ENCODE measurements at places on chromosomes 1 and 21. TPM values are rescaled to one million over a fixed set of nuclear protein-coding genes. Genes with fewer than 3 reads are reported as not detected.

DNA sequence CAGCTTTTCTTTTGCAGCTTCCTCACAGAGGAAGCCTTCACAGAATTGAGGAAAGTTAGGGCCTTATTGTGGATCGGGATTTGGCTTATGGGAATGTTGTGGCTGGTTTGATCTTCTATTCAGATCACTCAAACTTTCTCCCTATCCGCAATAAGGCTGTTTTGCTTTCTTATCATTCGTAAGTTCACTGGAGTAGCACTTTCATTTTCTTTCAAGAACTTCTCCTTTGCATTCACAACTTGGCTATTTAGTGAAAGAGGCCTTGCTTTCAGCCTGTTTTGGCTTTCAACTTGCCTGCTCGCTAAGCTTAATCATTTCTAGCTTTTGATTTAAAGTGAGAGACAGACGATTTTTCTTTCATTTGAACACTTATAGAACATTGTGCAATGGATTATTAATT is 181.9 kb upstream of the B3GALT2 start:
- peaks cover 9% of the 10 kb centered on the region for H3K4me1 ChIP-seq
- H3K4me3 ChIP-seq: peak overlapping the region; percentile 73
- H3K27me3 ChIP-seq: no peaks in the 10 kb centered on the region
- DNase-seq: no peak
- peak overlapping the region; percentile 60 for H3K27ac ChIP-seq

DNA sequence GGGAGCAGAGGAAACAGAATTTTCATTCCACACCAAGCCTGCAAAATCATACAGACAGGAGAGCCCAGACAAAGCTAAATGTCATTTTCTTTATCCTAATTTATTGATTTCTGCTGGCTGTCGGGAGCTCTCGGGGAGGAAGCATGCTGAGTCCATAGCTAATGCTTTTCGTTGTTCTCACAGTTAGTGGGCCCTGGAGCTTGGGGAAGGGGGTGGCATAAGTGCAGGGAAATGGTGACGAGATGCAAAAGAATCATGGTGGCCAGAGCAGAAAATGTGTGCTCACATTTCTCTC is 202.4 kb downstream of the TOMM20 start:
- peak overlapping the region; percentile 78 for H3K4me3 ChIP-seq
- peaks cover 30% of the 10 kb centered on the region for H3K4me1 ChIP-seq
- no peak for DNase-seq
- peak overlapping the region; percentile 78 for H3K27ac ChIP-seq
- H3K36me3 ChIP-seq: no peaks in the 10 kb centered on the region

DNA sequence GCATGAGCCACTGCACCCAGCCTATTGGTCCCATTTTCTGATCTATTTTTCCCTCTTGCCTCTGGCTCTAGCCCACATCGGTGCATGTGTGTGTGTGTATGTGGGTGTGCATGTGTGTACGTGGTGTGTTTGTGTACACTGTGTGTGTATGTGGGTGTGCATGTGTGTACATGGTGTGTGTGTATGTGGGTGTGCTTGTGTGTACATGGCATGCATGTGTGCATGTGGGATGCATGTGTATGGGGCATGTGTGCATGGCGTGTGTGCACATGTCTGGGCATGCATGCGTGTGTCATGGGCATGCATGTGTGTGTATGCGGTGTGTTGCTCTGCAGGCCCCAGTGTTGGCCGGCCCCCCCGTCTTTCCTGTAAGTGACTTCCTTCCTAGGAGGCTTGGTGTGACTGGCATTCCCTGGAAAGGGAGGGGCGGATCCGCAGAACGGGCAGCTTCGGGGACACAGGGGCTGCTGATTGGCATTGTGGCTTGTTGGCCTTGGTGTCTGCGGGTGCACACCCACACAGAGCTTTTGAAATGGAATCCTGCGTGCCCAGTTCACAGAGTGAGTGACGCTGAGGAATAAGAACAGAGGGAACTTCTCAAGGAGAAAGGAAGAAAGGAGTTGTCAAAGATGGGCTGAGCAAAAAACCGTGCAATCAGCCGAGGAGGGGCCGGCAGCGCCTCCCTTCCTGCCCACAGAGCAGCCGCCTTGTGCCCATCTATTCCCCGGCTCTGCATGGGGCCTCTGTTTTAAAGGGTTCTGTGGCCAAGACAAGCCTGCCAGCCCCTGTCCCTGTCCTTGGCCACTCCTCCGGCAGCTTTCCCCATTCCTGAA is 8.0 kb downstream of the PDXK start:
- H3K27me3 ChIP-seq: no peaks in the 10 kb centered on the region
- peak overlapping the region; percentile 46 for H3K4me3 ChIP-seq
- peak overlapping the region; percentile 24 for H3K27ac ChIP-seq
- DNase-seq: no peak

GRCh38 chr21:37338671-37339551 is 27.7 kb upstream of the DYRK1A start:
- H3K4me3 ChIP-seq: no peak overlapping the region
- DNase-seq: no peak
- H3K27ac ChIP-seq: no peak overlapping the region

DNA sequence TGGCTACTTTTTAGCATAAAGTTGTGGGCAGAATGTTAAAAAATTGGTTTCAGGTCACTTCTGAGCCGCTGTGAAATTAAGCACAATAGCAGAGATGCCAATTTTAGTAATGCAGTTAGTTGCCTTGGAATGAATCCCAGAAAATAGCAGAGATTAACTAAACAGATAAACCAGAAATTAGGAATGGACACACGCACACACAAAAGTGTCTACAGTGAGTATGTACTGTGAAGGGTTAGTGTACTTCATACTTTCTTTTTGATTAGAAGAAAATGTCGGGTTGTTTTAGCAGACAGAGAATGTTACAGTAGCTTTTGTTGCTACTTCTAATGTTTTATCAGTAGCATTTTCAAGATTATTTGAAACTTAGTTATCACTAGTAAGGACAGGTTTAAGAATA is 106.7 kb downstream of the LEPR start:
- no peak overlapping the region for H3K4me3 ChIP-seq
- no peak for DNase-seq
- H3K4me1 ChIP-seq: no peaks in the 10 kb centered on the region
- H3K27ac ChIP-seq: no peak overlapping the region

DNA sequence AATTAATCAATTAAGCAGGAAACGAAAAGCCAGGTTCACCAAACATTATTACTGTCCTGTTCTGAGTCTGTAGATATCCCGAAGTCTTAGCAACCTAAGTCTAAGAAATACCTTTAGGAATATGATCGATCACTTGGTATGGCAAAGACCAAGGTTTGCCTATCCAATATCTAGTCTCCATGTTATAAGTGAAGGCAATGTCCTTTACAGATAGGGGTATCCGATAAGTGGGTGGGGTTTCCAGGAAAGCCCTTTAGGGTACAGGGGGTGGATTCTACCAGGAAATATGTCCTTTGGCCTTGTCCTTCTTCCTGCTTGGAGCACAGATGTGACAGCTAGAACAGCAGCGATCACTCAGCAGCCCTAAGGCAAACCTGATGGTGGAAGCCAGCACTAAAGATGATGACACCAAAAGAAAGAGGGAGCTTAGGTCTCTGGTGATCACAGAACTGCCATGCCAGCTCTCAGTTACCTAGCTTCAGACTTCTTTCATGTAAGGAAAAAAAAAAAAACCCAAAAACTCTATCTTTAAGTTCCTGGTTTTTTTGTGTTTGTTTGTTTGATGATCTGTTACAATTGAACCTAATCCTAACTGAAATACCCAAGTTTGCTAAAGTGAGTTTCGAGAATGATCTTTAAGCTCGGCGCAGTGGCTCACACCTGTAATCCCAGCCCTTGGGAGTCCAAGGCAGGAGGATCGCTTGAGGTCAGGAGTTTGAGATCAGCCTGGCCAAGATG is 40.8 kb downstream of the DSTYK start:
- no peaks in the 10 kb centered on the region for H3K27me3 ChIP-seq
- H3K4me1 ChIP-seq: no peaks in the 10 kb centered on the region
- DNase-seq: no peak
- no peak overlapping the region for H3K4me3 ChIP-seq

DNA sequence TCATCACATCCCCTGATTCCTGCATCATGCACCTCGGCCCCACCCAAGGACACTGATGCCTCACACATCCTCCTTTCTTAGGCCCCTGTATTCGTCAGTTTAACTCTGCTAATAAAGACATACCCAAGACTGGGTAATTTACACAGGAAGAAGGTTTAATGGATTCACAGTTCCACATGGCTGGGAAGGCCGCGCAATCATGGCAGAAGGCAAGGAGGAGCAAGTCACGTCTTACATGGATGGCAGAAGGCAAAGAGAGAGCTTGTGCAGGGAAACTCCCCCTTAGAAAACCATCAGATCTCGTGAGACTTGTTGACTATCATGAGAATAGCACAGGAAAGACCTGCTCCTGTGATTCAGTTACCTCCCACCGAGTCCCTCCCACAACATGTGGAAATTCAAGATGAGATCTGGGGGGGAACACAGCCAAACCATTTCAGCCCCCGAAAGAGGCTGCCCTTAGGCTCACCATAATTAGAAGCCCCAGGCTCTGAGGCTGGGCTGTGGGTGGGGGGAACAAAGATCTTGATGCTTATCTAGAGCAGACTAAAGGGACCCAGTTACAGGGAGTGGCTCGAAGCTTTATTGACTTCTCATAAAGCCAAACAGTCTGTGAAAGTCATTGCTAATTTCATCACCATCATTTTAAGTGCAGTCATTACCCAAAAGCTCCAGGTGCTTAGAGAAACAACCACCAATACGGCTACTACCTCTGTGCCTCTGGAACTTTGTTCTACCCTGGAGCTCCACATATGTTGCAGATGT is 181.5 kb downstream of the MATN1 start:
- H3K36me3 ChIP-seq: no peaks in the 10 kb centered on the region
- no peak overlapping the region for H3K27ac ChIP-seq
- no peak for DNase-seq
- peaks cover 7% of the 10 kb centered on the region for H3K27me3 ChIP-seq
- H3K4me1 ChIP-seq: no peaks in the 10 kb centered on the region
- H3K4me3 ChIP-seq: no peak overlapping the region

GRCh38 chr1:64960731-64961130 is 5.6 kb downstream of the JAK1 start:
- H3K27me3 ChIP-seq: no peaks in the 10 kb centered on the region
- peak overlapping the region; percentile 88 for H3K27ac ChIP-seq
- peaks cover 7% of the 10 kb centered on the region for H3K36me3 ChIP-seq
- H3K4me1 ChIP-seq: peaks cover 78% of the 10 kb centered on the region
- DNase-seq: no peak

DNA sequence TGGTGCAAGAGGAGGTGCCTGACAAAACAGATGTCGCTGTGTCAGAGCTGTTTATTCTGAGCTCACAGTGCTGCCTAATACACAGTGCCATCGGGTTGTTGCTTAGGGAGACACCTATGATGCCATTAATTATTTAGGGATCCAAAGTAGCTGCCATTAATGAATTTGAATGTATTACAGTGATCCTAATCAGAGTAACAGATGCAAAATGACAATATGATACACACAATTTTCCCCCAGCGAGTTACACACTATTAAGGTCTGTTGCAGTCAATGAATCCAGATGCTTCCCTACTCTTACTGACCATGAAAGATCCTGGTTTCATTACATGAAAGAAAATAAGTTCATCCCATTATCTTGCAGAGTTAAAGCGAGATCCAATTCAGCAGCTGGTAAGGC is 91.3 kb downstream of the RWDD3 start:
- H3K4me3 ChIP-seq: no peak overlapping the region
- H3K36me3 ChIP-seq: no peaks in the 10 kb centered on the region
- no peaks in the 10 kb centered on the region for H3K27me3 ChIP-seq
- DNase-seq: no peak
- no peak overlapping the region for H3K27ac ChIP-seq

- H3K4me1 ChIP-seq: peaks cover 7% of the 10 kb centered on the region
- H3K27ac ChIP-seq: no peak overlapping the region
- no peak for DNase-seq
These were observed 29.5 kb upstream of the SLFNL1 start for GRCh38 chr1:41051022-41051421.

DNA sequence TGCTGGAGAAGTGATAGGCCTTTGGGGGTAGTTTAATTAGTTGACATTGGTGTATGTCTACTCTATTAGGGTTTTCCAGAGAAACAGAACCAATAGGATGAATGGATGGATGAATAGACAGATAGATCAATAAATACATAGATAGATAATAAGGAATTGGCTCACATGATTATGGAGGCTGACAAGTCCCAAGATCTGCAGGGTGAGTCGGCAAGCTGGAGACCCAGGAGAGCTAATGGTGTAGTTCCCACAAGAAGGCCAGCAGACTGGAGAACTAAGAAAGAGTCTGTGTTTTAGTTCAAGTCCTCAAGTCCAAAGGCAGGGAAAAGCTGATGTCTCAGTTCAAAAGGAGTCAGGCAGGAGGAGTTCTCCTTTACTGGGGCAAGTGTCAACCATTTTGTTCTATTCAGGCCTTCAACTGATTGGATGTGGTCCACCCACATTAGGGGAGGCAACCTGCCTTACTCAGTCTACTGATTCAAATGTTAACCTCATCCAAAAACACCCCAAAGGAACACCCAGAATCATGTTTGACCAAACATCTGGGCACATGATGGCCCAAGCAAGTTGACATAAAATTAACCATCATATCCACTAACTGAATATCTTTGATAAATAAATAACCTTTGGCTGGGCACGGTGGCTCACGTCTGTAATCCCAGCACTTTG is 4.5 kb upstream of the SDE2 start:
- peak overlapping the region; percentile 84 for H3K27ac ChIP-seq
- H3K27me3 ChIP-seq: no peaks in the 10 kb centered on the region
- peak overlapping the region; percentile 61 for H3K4me3 ChIP-seq

DNA sequence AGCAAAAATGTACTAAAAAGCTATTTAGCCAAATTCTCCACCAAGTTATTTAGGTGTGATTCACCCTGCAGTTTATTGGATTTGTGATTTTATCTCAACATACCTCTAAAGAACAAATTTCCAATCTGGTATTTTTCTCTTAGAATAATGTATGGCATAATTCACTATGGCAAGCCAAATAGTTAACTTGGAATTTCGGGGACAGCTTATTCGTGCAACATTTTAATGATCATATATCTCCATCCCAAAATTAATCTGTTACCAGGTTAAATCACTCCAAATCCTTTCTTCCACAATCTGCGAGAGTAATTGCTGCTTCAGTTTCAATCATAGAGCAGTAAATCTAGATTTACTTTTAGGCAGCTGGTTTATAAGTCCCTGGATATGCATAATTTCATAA is 53.4 kb downstream of the ERICH3 start:
- H3K4me3 ChIP-seq: no peak overlapping the region
- no peaks in the 10 kb centered on the region for H3K4me1 ChIP-seq
- no peak overlapping the region for H3K27ac ChIP-seq
- H3K27me3 ChIP-seq: no peaks in the 10 kb centered on the region
- no peaks in the 10 kb centered on the region for H3K36me3 ChIP-seq
- DNase-seq: no peak

Gene NKAIN1
- total RNA-seq: not detected

Gene VWA5B1
- total RNA-seq: not detected

Data from activated B cell treated with CpG ODN at 0.5 μM for 24 hours (primary cell).